ENCODE measurements at places on chromosomes 1 and 21.

GRCh38 chr1:46041974-46042373 lies 90.5 kb downstream of the PIK3R3 start:
- DNase-seq: no peak

DNA sequence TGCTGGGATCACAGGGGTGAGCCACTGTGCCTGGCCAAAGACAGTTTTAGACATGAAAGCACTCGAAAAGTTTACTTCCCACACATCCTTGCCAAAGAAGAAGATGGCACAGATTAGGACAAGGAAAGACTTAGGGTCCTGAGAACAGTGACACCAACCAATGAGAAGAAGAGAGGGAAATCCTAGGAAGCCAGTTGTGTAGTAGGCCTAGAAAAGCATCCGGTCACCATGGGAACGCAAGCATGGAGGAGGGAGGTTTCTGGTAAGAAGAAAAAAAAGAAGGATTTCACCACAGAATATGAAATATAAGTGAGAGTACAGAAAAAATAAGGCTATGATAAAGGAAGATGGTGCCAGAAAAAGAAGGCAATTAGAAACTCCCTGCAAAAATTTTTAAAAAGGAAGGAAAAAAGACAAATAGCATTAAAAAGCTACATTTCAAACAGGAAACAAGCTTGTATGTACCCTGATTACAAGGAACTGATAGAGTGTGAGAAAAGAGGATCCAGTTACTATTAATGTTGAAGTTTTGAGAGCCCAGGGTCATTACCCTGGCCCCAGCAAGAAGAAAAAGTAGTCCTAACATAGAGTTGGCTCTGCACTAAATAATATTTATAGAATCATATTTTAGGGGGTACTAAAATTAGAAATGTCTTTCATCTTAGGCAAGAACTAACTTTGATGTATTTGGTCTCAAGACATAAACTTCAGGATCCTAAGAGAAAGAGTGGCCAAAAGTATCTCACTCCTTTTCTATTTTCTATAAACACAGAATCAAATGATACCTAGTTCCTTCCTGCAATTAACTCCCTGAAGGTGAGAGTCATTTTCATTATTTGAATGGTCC lies 16.1 kb downstream of the DIPK1A start:
- no peak for DNase-seq

GRCh38 chr21:38850277-38850951 lies 44.7 kb downstream of the ETS2 start:
- no peak for DNase-seq

- peak; percentile 50 for DNase-seq
These were observed 64.0 kb downstream of the CD46 start for GRCh38 chr1:207815913-207816291.

- DNase-seq: no peak
These were observed 76.9 kb upstream of the DSCAM start for GRCh38 chr21:40923901-40924300.

DNA sequence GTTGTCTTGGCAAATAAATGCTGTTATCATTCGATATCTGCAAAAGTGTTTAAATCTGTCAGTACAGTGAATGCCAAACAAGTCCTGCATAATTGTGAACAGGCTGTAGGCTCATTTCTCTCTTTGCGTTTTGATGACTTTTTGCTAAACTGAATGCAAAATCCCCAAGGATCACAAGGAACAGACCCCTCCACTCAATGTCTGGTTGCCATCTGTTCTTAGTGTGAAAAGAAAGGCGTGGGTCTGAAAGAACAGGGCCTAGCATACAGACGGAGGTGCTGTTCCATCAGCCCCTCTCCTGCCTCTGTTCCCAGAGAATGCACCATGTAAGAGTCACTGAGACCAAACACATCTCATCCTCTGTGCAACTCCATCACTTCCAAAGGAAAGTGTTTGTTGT lies 40.4 kb downstream of the EIF2B3 start:
- no peak for DNase-seq

GRCh38 chr1:12069623-12070244 lies 6.6 kb downstream of the TNFRSF8 start:
- DNase-seq: no peak

- DNase-seq: no peak
These were observed 163.3 kb downstream of the NRIP1 start for GRCh38 chr21:14901482-14901958.

- DNase-seq: no peak
These were observed 758 bp downstream of the DEPDC1 start for GRCh38 chr1:68495968-68496679.

- no peak for DNase-seq
These were observed 46.0 kb upstream of the WARS2 start for GRCh38 chr1:119186471-119186870.

DNA sequence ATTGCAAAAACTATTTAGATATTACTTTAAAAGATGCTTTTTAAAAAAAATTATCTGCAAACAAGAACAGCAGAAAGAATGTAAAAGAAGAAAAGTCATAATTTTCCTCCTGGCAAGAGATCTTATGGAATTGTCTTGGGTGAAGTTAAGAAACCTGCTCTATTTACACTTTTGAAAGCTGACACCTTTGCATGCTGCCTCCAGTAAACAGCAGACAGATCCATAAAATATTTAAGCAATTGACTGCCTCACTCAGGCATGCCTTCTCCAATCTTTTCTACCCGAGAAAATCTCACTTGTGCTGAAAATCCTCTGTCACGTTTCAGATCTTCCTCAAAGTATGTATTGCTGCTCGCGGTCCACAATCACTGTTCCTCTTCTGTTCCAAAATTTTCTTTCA lies 107.9 kb upstream of the ZP4 start:
- DNase-seq: no peak

DNA sequence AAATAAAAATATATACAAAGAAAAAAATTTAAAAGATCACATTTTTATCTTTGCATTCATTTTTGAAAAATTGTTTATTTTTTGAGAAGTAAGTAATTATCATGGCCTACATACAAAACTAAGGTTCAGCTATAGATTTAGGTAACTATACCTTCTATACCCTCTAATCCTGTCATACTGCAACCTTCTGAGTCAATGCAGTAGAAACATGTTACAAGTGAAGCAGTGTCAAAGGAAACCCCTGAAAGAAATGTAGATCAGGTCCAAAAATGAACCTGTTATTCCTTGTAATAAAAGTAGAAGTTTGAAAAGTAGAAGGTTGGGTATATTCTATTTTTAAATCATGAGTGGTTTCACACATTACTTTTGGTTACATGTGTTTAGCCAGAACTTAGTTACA lies 51.3 kb downstream of the PTGS2 start:
- DNase-seq: no peak

GRCh38 chr1:29245876-29246275 lies 9.6 kb downstream of the PTPRU start:
- no peak for DNase-seq

DNA sequence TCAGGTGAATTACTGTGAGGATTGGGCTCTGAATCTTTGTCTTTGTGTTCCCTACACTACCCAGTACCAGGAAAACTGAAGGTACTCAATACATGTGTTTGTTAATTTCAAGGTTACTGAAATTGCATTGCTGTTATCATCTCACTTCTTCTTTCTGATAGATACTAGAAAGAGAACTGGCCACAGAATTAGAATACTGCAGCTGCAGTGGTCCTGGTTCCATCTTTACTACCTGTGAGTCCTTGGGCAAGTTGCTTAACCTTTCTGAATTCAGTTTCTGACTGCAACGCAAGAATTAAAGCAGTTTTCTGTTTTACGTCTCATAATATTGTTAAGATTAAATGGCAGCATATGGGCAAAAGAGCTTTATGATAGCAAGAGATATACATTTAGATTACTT lies 263.5 kb downstream of the LMO4 start:
- DNase-seq: no peak

DNA sequence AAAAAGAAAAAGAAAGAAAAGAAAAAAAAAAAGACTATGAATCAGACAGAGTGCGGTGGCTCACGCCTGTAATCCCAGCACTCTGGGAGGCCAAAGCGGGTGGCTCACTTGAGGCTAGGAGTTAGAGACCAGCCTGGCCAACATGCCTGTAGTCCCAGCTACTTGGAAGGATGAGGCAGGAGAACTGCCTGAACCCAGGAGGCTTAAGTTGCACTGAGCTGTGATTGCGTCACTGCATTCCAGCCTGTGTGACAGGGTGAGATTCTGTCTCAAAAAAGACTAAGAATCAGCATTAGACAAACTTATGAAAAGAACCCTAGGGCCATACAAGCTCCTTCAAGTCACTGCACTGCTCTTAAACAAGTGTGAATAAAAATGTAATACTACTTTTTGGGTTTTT lies 16.9 kb downstream of the PSMB4 start:
- no peak for DNase-seq

DNA sequence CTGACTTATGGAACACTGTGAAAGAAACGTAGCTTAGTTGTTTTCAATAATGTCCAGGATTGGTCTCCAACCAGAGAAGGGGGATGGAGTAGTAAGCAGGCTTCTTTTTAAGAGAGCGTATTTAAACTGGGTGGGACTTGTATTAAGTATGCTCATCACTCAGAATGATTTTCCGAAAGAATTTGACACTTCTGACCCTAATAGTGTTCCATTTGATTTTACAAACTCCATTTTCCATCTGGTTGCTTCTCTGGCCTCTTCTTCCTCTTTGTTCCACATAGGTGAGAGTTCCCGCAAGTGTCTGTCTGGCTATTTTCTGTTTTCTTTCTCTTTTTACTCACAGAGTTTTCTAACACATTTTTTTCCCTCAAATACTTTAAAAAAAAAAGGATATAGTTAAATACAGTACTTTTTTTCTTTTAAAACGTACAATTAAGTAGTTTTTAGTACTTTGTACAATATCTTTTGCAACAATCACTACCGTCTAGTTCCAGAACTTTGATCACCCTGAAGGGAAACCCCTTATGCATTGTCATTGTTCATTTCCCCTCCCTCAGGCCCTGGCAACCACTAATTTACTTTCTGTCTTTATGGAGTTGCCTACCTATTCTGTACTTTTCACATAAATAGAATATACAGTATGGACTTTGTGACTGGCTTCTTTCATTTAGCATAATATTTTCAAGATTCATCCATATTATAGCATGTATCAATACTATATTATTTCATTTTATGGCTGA lies 67.0 kb downstream of the RASAL2 start:
- DNase-seq: no peak

DNA sequence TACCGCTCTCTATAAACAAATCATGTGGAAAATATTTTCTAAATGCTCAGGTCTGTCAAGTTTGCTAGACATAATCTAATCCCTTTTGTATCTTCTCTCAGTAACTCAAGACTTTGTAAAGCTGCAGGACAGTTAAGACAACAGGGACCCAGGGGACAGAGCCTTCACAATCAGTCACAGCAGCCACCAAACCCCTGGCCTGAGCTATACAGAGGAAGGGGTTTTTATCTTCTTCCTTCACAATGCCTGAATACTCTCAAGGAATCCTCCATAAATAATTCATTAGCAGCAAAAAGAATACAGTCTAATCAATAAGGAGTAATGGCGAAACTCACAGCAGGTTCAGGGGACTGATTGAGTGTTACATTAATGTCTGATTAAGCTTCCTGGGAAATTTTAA lies 368.3 kb downstream of the SMYD3 start:
- no peak for DNase-seq

DNA sequence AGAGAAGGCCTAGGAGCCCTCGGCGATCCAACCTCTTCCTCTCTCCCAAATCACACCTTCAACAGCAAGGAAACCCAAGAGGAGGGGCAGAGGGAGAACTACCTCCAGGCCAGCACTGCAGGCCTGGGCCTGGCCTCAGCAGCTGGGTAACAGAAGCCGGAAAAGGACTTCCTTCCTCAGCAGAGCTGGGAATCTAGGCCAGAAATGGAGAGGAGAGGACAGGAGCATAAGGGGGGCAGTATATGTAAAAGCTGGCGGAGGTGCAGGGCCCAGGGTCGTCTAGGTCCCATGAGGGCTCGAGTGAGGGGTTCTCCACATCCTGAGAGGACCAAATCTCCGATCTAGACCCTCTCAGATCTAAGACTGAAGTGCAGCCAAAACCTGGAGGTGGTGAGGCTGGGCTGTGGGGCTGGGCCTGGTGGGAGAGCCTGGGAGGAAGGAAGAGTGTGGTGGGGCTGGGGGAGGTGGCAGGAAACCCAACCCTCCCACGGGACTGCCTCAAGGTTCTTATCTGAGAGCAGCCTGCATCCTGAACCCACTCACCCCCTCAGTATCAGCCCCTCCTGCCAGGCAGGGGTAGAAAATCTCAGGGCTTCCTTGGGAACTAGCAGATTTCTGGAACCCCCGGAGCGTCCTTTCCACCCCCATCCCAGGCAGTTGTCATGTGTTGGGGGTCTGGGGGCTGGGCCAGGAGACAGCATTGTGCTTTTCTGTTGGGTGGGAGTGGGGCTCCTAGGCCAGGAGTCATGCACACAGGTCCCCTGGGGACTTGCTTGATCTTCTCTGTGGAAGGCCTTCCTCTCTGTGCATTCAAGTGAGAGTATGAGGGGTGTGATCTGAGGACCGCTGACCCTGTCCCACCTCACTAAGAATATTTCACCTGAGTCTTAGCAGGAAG lies 33.0 kb downstream of the PIK3C2B start:
- DNase-seq: no peak

- DNase-seq: peak; percentile 80
These were observed 717 bp upstream of the BATF3 start for GRCh38 chr1:212700223-212700891.

DNA sequence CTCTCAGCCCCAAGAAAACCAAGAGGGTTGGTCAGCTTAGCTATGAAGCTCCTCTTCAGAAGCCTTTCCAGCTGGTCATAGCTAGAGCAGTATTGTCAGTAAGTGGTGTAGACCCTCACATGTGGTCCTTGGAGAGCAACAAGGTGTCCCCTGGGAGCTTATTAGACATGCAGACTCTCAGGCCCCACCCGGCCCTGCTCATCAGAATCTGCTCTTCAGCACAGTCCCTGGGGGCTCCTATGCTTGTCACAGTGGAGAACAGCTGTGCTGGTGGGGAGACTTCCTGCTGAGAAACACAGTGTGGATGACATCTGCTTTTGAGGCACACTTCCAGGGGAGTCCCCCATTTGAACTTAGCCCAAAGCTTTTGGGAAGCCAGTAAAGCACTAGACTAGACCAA lies 21.9 kb upstream of the NEK2 start:
- no peak for DNase-seq

DNA sequence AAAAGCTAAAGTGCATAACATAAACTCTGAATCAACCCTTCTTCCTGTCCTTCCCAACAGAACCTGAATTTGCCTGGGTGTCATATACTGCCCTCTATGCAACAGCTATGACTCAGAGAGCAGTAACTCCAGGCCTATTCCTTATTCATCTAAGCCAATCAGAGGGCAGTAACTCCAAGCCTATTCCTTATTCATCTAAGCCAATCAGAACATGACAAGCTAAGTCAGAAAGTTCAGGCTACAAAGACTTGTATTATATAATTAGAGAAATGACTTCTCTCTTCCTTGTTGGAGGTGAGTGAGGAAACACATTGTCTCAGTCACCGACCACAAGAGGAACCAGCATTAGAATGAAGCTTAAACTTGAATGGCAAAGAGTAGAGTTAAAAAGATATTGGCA lies 26.2 kb upstream of the TADA1 start:
- DNase-seq: no peak

DNA sequence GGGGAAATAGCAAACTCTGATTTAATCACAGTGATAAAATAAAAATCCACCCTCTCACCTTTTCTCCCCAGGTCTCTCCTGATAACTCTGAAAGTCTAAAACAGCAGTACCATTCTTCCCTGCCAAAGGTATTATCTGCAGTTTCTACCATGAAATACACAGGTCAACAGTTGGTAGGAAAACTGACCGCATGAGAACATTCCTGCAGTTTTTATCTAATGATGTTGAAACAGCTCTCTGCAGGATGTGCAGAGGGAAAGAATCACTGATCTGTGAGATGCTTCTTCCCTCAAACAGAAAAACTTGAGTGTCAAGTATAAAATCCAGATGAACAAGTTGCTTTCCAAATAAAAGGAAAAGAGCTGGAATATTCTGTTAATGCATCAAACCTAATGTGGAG lies 39.1 kb downstream of the KCNJ6 start:
- DNase-seq: no peak
